Stimulated activated CD8-positive, alpha-beta memory T cell treated with anti-CD3 and anti-CD28 coated beads, Interleukin-7, amount 100 ng/mL, for 1 hour (primary cell): ENCODE measurements at places on chromosomes 13 and 19.

DNA sequence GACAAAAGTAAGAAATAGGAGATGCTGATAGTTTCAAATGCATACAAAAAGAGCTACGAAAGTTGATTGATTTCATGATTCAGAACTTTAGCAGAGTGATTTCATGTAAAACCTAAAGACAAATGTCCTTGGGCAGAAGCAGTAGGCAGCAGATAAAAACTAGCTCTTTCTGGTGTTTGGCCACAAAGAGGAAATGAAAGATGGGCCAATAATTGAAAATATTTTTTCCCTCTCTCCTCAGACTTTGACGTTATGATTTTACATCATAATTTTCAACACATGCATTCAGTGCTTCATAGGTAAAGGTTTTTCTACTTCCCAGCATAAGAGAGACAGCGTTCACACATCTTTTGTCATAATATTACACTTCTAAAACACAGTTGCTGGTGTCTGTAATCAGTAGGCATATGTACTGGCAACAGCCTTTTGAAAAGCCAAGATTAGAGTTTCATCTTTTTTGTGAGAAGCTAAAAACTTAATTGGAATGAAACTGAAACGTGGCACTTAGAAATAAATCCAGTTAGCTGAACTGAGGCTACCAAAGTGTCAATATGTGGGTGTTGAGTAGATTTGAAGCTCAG lies 9.3 kb downstream of the SCEL start:
- DNase-seq: no peak

GRCh38 chr13:62710787-62711186 lies 1295.1 kb upstream of the PCDH20 start:
- DNase-seq: no peak

GRCh38 chr19:1132552-1133383 lies 29.0 kb downstream of the GPX4 start:
- DNase-seq: no peak

- no peak for DNase-seq
Observed at GRCh38 chr19:45145270-45146189, 15.3 kb downstream of the NKPD1 start.

- no peak for DNase-seq
Observed at GRCh38 chr13:100511466-100511865, 77.1 kb downstream of the GGACT start.

- no peak for DNase-seq
Observed at GRCh38 chr13:30234619-30235162, 72.7 kb downstream of the KATNAL1 start.

DNA sequence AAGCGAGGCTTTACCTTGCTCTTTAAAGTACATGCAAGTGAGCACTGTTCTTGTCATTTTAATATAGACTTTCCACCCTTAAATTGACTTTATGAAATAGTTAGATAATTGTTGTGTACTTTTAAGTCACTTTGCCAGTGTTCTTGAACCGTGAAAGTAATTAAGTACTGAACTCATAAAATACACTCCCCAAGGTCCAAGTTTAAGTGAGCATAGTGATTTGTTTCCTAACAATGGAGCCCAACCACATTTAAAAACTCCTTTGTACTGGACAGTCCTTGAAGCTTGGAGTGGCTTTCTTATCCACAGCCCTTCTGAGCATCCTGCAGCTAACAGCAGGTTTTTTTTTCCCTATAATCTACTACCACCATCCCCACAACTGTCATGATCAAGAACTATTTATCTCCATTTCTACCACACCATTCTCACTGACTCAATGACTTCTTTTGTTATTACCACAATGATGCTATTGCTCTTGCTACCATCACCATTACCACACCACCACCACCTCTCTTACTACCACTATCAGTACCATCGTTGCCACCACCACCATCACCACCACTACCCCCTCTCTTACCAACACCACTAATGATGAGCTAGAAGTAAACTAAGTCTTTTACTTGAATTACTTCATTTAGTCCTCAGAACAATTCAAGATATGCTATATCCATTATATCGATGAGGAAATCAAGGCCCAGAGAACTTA lies 452.6 kb downstream of the DIAPH3 start:
- no peak for DNase-seq

DNA sequence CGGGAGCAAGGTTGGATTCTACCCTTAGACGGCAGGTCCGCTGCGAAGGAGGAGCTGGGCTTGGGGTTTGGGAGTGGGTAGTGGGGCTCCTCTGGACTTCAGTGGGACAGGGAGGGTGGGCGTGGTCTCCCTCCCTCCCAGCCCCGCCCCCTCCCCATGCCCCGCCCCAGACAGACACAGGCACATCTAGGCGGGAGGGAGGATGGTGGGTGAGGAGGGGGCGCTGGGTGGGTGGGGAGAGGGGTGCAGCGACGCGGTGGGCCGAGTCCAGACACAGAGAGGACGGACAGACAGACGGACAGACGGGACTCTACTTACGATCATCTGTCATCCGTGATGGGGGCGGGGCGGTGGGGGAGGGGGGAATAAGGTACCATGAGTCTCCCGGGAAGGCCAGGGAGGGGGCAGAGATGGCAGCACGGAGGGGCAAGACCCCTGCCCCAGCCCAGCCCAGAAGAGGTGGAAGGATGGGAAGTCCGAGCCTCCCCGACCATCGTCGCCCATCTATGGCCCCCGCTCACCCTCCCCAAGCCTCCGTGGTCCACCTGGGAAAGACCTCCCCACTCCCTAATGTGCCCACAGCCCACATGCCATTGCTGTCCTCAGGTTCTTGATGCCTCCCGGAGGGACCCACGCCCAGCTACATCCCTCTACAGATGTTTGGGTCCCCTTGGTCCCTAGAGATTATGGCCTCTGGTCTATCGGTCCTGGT lies 64.8 kb downstream of the UNC13A start:
- DNase-seq: no peak

DNA sequence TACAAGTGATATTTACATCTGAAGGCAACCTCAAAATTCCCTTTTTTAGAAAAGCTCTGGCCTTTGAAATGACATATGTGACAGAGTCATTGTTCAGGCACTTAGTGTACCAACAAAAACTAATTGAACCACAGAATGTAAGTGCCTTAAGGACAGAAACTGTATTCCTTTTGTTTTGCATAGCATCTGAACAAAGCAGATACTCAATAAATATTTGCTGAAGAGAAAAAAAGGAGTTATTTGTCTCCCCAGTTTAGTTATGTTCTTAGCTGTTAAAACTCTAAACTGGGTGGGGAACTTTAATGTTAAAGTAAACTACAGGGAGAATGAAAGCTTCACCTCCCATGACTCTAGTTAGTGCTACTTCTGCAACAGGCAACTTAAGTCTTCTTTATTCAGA lies 56.8 kb upstream of the KLF5 start:
- DNase-seq: no peak

DNA sequence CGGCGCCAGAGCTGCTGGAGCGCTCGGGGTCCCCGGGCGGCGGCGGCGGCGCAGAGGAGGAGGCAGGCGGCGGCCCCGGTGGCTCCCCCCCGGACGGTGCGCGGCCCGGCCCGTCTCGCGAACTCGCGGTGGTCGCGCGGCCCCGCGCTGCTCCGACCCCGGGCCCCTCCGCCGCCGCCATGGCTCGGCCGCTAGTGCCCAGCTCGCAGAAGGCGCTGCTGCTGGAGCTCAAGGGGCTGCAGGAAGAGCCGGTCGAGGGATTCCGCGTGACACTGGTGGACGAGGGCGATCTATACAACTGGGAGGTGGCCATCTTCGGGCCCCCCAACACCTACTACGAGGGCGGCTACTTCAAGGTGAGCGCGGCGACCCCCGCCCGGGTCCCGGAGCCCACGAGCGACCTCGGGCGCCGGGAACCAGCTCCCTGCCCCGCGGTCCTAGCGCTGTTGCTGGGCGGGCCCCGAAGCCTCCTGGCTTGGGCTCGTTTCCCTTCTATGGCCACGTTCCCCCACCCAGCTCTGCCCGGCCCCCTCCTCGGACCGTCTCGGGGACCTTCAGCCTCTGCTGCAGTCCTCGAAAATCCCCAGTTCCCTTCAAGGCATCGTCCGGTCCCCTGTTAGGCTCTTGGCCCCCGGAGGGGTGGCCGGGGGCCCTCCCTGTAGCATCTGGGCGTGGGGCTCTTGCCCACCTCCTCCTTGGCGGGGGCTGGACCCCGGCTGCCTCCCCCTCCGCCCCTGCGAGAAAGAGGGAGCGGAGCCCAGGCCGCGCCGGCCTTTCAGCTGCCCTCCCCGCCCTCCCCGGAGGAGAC lies at the start of gene CDC34:
Gene CDC34, plus strand, starts transcription at position 8 of the 808 bp plus-strand sequence. Its CDS starts 172 bp downstream, at position 180.
- DNase-seq: no peak

- no peak for DNase-seq
Observed at GRCh38 chr13:51324714-51325420, 14.6 kb upstream of the SERPINE3 start.

- DNase-seq: no peak
Observed at GRCh38 chr13:77810430-77810829, 108.2 kb downstream of the EDNRB start.

GRCh38 chr13:40470660-40471059 lies 195.8 kb downstream of the FOXO1 start:
- no peak for DNase-seq
